Endothelial cell of umbilical vein (primary cell): ENCODE measurements at places on chromosomes 7 and 10. TPM values are rescaled to one million over a fixed set of nuclear protein-coding genes. Genes with fewer than 3 reads are reported as not detected.

Gene OR13A1
- not detected in 2 replicates for polyA plus RNA-seq

DNA sequence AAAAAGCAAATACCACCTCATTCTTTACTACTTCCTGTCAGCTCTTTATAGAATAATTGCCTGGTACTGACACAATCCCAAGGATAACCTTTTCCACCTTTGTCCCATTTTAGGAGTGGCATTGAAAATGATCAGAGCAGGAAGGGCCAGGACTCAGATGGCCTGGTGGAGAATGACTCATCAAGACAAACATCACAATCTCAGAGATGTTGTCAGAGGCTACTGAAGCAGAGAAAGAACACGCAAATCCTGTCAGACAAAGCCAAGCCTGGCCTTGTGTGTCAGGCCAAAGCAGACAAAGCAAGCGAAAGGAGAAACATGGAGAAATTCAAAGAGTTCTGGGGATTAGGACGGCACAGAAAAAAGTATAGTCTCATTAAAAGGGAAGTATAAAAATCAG lies 40.9 kb downstream of the NSUN6 start:
- no peaks in the 10 kb centered on the region for H3K27me3 ChIP-seq
- no peaks in the 10 kb centered on the region for H3K36me3 ChIP-seq
- DNase-seq, result peak; percentile 84
- no peak overlapping the region for H3K4me3 ChIP-seq

DNA sequence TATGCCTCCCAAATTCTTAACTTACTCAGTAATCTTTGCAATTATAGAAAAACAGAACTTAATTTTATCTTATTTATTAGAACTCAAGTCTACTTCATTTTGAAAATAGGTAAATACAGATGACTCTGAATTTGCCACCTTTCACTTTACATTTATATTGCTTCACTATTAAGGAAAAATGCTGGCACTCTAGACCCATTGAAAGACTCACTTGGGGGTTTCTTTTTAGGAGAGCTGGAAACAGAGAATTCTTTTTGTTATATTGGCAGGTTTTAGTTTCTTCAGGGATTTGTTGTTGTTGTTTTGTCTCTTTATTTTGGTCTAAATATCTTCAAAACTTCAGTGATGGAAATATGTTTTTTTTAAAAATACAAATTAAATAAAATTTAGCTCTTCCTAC lies 111.1 kb downstream of the RUNDC3B start:
- H3K36me3 ChIP-seq, result no peaks in the 10 kb centered on the region
- DNase-seq, result no peak
- no peaks in the 10 kb centered on the region for H3K4me1 ChIP-seq
- H3K4me3 ChIP-seq, result no peak overlapping the region
- no peak overlapping the region for H3K27ac ChIP-seq
- no peaks in the 10 kb centered on the region for H3K27me3 ChIP-seq

- H3K27ac ChIP-seq, result no peak overlapping the region
- H3K36me3 ChIP-seq, result no peaks in the 10 kb centered on the region
- H3K4me1 ChIP-seq, result no peaks in the 10 kb centered on the region
- no peak for DNase-seq
- no peak overlapping the region for H3K4me3 ChIP-seq
These were observed 287.6 kb downstream of the SORCS3 start for GRCh38 chr10:104928734-104929133.

DNA sequence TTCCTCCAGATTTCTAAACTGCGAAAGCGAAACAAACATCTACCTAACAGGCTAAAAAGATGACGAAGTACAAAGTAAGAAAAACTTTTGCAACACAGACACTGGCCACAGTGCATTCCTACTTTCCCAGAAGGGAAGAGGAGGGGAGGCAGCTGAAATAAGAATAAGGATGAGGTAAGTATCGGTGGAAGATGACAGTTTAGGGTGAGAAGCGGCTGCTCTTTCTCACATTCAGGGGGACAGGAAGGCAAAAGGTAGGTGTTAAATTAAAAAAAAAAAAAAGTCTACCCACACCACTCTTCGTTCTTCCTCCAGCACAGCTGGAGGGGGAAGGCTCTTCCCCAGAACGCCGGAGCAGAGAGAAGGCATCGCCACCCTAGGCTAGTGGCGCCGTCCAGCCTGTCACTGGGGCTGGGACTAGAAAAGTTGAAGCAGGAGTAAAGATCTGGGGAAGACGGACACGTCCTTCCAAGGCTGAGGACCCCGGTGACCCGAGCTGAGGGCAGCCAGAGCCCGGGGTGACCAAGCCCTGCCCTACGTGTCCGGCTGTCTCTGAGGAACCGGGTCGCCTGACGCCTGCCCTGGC lies 846 bp downstream of the DNAJC1 start:
- H3K4me3 ChIP-seq, result peak overlapping the region; percentile 47
- H3K27ac ChIP-seq, result peak overlapping the region; percentile 86
- H3K4me1 ChIP-seq, result peaks cover 10% of the 10 kb centered on the region
- peaks cover 21% of the 10 kb centered on the region for H3K27me3 ChIP-seq

GRCh38 chr10:48307711-48308018 lies 1.2 kb downstream of the MAPK8 start:
- H3K4me1 ChIP-seq, result peaks cover 29% of the 10 kb centered on the region
- H3K4me3 ChIP-seq, result peak overlapping the region; percentile 80
- DNase-seq, result peak; percentile 35
- peaks cover 5% of the 10 kb centered on the region for H3K27me3 ChIP-seq

Gene MRPS17
- 11.1 and 11.8 TPM in 2 replicates for polyA plus RNA-seq
